ENCODE measurements at places on chromosomes 4 and X. TPM values are rescaled to one million over a fixed set of nuclear protein-coding genes. Genes with fewer than 3 reads are reported as not detected.

DNA sequence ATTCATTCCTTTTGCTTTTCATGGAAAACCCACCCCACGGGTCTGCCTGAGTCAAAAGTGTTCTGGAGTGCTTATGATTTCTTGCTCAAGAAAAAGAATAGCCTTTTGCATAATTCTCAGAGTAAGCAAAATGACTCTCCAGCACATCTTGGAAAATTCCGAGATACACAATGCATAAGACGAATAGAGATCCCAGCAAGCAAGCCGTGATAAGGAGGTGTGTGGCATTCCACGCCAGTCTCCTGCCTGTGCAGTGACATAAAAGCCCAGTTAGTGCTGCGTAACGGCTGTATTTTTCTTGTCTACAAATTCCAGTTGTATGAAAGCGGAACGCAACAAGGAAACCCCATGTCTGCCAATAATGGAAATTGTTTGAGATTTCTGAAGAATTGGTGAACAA is 237.9 kb upstream of the GATB start:
- DNase-seq, result no peak

- DNase-seq, result no peak
These were observed 8.0 kb downstream of the RPL34 start for GRCh38 chr4:108628411-108628810.

The PCDH10 gene
- total RNA-seq, result 0.40 TPM

DNA sequence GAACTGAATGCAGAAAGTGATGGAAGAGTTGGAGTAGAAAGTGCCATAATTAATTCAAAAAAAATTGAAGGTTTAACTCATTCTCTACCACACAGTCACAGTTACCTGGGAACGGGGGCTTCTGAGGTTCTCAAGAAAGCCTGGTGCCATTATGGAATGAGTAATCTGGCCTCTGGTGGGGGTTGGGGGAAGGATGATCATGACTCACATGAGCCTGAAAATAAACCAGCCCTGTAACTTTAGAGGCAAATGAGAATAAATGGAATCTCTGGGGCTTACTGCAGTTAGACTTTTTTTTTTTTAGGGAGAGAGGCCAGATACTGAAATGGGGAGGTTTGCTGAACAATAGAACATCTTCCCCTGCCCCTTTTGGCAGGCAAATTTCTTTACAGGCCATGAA is 55.3 kb downstream of the SOD3 start:
- DNase-seq, result no peak

DNA sequence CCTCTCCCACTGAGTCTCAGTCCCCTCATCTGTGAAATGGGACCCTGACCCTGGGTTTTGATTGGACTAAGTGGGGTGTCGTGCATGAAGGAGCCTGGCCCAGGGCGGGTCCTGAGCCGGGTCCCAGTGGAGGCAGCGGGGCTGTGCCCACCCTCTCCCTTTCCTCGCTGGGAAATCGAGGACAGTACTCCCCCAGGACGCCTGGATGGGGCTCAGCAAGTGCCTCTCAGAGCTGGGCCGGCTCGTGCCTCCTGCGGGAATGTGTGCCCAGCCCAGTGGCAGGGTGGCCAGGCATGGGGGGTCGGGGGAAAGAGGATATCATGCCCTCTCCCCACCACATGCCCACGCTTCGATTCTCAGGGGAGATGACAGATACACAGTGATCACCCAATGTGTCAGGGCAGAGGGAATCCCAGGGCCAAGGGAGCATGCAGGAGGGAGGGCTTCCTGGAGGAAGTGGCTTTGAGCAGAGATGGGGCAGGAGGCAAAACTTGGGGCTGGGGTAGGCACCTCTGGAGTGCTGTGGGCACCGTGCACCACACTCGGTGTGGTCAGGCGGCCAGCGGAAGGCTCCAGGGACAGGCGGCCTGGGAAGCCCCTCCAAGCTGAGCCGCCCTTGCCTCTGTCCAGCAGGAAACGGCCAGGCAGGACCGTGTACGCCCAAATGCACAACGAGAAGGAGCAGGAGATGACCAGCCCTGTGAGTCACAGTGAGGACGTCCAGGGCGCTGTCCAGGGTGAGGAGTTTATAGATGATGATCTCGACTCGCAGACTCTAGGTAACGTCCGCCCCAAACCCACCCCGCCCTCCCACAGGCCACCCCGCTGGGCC is 203.0 kb downstream of the AFAP1 start:
- DNase-seq, result no peak

The DGAT2L6 gene
- not detected for total RNA-seq

GRCh38 chr4:138734746-138735145 is 280.8 kb upstream of the NOCT start:
- DNase-seq, result no peak
